ENCODE measurements at places on chromosomes 3 and 15. TPM values are rescaled to one million over a fixed set of nuclear protein-coding genes. Genes with fewer than 3 reads are reported as not detected.

GRCh38 chr3:110806924-110807323, 264.7 kb upstream of the NECTIN3 start:
- no peaks in the 10 kb centered on the region for H3K4me1 ChIP-seq
- H3K27me3 ChIP-seq = no peaks in the 10 kb centered on the region
- H3K36me3 ChIP-seq = no peaks in the 10 kb centered on the region
- no peak overlapping the region for H3K27ac ChIP-seq
- no peak overlapping the region for H3K4me3 ChIP-seq

- peaks cover 3% of the 10 kb centered on the region for H3K36me3 ChIP-seq
- H3K4me3 ChIP-seq = no peak overlapping the region
- no peak overlapping the region for H3K27ac ChIP-seq
- no peaks in the 10 kb centered on the region for H3K27me3 ChIP-seq
- no peaks in the 10 kb centered on the region for H3K4me1 ChIP-seq
Measured at GRCh38 chr3:58167431-58168351, 43.1 kb downstream of the DNASE1L3 start.

DNA sequence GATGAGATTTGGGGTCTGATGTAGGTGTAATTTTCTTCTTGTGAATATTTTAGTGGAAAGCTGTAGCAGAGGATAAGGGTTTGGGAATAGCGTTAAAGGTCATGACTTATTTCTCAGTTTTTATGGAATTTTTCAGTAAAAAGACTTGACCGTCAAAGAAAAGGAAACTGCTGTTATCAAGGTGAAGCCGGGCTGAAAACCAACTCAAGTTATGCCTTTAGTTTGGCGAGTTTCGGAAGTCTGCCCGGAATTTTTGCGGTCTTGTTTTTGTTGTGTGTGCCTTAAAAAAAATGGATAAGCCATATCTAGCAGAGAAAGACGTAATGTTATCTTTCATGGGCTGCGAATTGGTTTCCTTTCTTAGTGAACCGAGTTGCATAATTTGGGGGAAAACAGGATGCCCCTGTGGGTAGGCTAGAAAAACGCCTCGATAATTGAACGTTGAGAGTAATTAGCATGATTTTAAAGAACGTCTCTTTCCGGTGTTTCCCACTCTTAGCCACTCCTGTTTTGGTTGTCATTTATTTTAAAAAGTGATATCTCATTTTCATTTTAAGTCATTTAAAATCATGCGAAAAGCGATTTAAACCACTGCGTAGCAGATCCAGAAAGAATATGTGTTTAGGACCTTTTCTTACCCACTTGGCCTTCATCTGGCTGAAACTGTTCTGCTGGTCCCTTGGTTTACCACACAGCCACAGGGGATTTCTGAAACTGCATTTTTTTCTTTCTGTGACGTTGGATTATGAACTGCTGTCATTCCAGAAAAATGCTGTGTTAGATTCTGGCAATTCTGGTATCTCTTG, 1.1 kb downstream of the NFKBIZ start:
- peak overlapping the region; percentile 74 for H3K4me3 ChIP-seq
- no peaks in the 10 kb centered on the region for H3K27me3 ChIP-seq
- no peak for DNase-seq
- H3K27ac ChIP-seq = peak overlapping the region; percentile 96
- no peaks in the 10 kb centered on the region for H3K4me1 ChIP-seq
- H3K36me3 ChIP-seq = peaks cover 10% of the 10 kb centered on the region

GOLGA8G gene
- total RNA-seq = not detected

- H3K27me3 ChIP-seq = no peaks in the 10 kb centered on the region
- no peak overlapping the region for H3K27ac ChIP-seq
- no peaks in the 10 kb centered on the region for H3K36me3 ChIP-seq
- H3K4me1 ChIP-seq = no peaks in the 10 kb centered on the region
- DNase-seq = no peak
Measured at GRCh38 chr3:111335512-111336303, 206.3 kb upstream of the CD96 start.

ITGA11 gene
- 8.5 TPM for total RNA-seq

UROC1 gene
- total RNA-seq = not detected

DNA sequence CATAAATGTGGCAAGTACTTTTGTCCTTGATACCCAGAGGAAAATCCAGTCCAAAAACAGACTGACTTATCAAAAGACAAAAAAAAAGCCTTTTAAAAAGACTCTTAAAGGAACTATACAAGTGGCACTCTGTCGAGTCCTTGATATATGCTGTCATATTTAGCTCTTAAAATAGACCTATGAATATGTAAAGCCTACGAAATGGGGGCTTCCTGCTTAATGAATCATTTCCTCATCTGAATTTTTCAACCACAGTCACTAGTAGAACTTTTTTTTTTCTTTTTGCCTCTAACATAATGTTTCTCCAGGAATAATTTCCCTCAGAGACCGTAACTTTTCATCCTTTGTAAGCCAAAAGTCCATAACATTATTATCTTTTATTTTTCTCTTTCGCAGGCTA, 95.8 kb downstream of the P3H2 start:
- H3K4me1 ChIP-seq = no peaks in the 10 kb centered on the region
- H3K4me3 ChIP-seq = no peak overlapping the region
- DNase-seq = no peak

GOLGA8R gene
- total RNA-seq = 5.6 TPM

C3orf85 gene
- not detected for total RNA-seq

DNA sequence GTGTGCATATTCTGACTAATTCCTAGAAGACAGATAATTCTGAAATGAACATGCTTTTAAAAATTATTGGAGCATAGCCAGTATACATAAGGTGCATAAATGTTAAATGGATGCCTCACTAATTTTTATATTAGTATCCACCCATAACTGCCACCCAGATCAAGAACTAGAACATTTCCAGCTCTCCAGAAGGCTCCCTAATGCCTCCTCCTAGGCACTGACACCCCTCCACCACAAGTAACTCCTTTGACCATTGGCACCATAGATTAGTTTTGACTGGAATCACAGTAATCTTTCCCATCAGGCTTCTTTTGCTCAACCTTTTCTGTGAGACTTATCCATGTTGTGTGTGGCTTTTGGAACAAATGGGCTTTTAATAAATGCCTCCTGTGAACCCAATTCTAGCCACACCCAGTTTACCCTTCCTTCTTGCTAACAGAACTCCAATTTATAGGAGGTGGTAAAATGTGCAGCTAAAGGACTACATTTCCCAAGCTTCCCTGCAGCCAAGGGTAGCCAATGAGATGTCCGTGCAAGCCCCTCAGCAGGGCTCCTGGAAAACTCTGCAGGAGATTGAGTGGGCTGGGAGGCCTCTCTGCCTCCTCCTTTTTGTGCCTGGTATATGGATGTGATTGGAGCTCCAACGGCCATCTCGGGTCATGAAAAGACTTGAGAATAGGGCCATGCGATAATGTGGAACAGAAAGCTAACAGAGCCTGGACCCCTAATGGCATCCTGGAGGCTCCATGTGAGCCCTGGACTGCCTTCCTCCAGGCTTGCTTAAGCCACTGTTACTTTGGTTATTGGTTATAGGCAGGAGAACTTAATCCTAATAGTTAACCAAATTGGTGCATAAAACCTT, 322.6 kb upstream of the TLE3 start:
- H3K36me3 ChIP-seq = no peaks in the 10 kb centered on the region
- no peaks in the 10 kb centered on the region for H3K4me1 ChIP-seq
